Endothelial cell of umbilical vein (primary cell): ENCODE measurements at places on chromosomes 2 and 18. TPM values are rescaled to one million over a fixed set of nuclear protein-coding genes. Genes with fewer than 3 reads are reported as not detected.

GRCh38 chr2:191701029-191701428 lies 23.1 kb downstream of the NABP1 start:
- no peak for DNase-seq

GRCh38 chr2:85861180-85861579 lies 27.6 kb downstream of the ST3GAL5 start:
- DNase-seq, result no peak

- DNase-seq, result no peak
Observed at GRCh38 chr2:78978340-78978739, 47.2 kb upstream of the REG3G start.

GRCh38 chr2:184598316-184599053 lies at the start of gene ZNF804A:
Gene ZNF804A (plus strand): TSS chr2:184598529. CDS start chr2:184598960, 431 bp downstream.
- DNase-seq, result peak; percentile 61

Gene ICOS
- total RNA-seq, result not detected in 2 replicates

Gene CROCC2
- not detected in 2 replicates for total RNA-seq

Gene METTL5
- total RNA-seq, result 50.4 and 52.0 TPM in 2 replicates
